Lung (tissue), 17 donors: ENCODE measurements at places on chromosomes 7 and 10. TPM values are rescaled to one million over a fixed set of nuclear protein-coding genes. Genes with fewer than 3 reads are reported as not detected.

Gene ZNF488
- 0.47 TPM for polyA plus RNA-seq

GRCh38 chr10:85666102-85666501 is 700.5 kb downstream of the GRID1 start:
- H3K36me3 ChIP-seq: no peaks in the 10 kb centered on the region
- DNase-seq: no peak
- H3K27ac ChIP-seq: no peak overlapping the region

DNA sequence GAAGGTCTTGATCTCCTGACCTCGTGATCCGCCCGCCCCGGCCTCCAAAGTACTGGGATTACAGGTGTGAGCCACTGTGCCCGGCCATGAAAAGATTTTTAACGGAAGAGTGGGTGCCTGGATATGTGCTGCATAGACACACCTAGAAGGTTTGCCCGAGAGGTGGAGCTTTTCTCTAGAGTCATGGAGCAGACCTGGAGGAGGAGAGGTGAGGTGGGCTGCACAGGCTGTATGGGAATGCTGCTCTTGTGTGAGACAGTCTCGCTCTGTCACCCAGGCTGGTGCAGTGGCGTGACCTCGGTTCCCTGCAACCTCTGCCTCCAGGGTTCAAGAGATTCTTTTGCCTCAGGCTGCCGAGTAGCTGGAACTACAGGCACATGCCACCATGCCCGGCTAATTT is 103.3 kb downstream of the ACTR3B start:
- H3K4me1 ChIP-seq: no peaks in the 10 kb centered on the region
- H3K27ac ChIP-seq: no peak overlapping the region
- H3K27me3 ChIP-seq: no peaks in the 10 kb centered on the region
- no peak for DNase-seq

Gene GUSB
- polyA plus RNA-seq: 60.0 TPM

Gene RNLS
- 7.0 TPM for polyA plus RNA-seq

DNA sequence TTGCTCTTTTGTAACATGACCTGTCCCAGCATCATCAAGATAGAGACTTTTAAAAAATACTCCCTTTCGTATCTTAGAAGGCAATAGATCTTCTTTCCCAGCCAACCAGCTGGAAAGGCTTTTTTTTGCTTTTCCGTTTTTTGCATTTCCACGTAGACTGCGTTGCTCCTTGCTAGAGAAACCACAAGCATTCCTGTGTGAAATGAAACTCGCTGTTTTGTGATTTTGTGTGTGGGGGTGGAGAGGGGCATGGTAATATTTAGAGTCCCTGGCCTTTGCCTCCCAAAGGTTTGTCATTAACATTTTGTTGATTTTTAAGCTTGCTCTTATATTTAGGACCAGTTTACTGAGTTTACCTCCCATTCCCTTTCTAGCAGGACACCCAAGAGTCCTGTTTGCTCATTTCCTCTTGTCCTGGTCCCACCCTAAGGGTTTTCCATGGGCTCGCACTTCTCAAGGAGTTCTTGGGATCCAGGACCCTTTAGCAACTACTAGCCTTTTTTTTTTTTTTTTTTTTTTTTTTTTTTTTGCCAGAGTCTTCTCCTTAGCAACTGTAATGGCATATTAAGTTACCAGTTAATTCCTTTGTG is 243.6 kb downstream of the BICC1 start:
- H3K4me3 ChIP-seq: no peak overlapping the region
- H3K27ac ChIP-seq: no peak overlapping the region
- H3K27me3 ChIP-seq: no peaks in the 10 kb centered on the region
- DNase-seq: peak; percentile 31

- no peak for DNase-seq
- H3K27me3 ChIP-seq: no peaks in the 10 kb centered on the region
- H3K4me1 ChIP-seq: no peaks in the 10 kb centered on the region
- H3K36me3 ChIP-seq: no peaks in the 10 kb centered on the region
Observed at GRCh38 chr7:135514856-135515255, 5.0 kb upstream of the CNOT4 start.

DNA sequence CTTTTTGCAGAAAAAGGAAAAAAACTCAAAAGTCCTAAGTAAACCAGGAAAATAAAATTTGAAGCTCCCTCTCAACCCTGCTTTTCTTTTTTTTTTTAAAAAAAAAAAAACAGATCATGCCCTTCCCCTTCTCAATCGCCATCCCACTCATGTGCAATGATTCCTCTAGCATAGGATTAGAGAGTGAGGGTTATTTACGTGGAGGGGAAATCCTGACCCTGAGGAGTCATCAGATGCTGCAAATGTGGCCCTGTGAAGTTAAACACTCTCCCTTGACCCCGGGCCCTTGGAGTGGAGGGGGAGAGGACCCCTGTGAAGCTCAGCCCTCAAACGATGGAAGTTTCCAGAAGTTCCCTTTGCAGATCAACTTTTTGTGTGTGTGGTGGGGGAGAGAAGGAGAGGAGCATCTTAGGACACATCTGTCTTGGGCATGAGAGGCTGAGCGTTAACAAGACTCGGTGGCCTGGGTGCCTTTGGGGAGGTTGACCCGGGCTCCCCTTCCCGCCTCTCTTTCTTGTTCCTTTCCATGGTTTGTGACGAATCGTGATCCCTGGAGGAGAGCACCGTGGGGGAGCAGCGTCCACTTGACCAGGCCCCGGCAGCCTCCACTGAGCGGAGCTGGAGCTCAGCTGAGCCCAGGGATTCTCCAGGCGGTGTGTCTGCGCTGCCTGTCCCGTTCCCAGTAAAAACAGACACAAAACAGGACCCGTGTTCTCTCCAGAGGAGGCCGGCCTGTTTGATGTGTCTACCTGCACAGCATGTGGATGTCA is 1.5 kb upstream of the SHH start:
- H3K4me3 ChIP-seq: no peak overlapping the region
- no peak for DNase-seq
- H3K27me3 ChIP-seq: peaks cover 46% of the 10 kb centered on the region

DNA sequence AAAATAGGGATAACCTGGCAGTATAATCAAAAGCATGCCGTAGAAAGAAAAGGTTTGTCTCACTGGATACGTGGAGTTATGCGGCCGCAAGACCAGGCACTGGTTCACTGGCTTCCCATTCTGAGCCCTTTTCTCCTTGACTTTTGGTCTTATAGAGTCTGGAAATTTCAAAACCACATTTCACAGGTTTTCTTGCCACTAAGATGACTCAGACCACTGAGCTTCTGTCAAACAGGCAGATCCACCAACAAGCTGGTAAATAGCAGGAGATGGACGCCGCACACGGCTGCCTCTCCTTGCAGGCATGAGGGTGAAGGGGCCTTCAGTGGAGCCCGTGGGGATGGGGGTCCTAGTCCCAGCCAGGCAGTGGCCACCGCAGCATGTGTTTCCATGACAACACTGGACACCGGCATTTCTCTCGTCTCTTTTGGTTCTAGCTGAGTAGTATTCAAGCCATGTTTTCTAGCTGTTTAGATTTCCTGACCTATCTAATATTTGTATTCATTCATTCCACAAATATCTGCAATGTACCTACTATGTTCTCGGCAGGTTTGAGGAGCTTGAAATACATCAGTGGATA is 55.5 kb downstream of the KLF6 start:
- no peak for DNase-seq
- no peak overlapping the region for H3K4me3 ChIP-seq
- H3K27me3 ChIP-seq: no peaks in the 10 kb centered on the region

GRCh38 chr7:50285269-50285668 is 19.2 kb upstream of the IKZF1 start:
- no peak overlapping the region for H3K27ac ChIP-seq
- H3K4me1 ChIP-seq: peaks cover 1% of the 10 kb centered on the region
- DNase-seq: no peak
- H3K36me3 ChIP-seq: no peaks in the 10 kb centered on the region
- no peak overlapping the region for H3K4me3 ChIP-seq

Gene ORAI2
- polyA plus RNA-seq: 48.9 TPM
